ENCODE measurements at places on chromosomes 3 and 15.

DNA sequence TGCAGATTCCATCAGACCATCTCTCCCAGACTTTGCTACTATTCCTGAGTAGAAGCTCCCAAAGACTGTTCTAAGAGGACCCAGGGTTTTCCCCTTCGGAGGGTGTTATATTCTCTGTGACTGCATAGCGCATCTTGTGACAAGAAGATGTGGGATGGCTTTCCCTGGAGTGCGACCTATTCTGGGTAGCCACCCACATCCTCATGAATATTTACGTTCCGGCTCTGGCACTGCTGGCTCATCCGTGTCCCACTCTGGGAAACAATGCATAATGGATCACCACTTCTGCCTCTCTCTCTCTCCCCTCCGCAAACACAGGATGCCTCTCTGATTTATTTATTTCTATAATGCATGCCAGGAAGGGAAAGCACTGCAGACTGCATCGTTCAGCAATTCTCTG is 166.1 kb downstream of the PYDC2 start:
- DNase-seq = no peak

DNA sequence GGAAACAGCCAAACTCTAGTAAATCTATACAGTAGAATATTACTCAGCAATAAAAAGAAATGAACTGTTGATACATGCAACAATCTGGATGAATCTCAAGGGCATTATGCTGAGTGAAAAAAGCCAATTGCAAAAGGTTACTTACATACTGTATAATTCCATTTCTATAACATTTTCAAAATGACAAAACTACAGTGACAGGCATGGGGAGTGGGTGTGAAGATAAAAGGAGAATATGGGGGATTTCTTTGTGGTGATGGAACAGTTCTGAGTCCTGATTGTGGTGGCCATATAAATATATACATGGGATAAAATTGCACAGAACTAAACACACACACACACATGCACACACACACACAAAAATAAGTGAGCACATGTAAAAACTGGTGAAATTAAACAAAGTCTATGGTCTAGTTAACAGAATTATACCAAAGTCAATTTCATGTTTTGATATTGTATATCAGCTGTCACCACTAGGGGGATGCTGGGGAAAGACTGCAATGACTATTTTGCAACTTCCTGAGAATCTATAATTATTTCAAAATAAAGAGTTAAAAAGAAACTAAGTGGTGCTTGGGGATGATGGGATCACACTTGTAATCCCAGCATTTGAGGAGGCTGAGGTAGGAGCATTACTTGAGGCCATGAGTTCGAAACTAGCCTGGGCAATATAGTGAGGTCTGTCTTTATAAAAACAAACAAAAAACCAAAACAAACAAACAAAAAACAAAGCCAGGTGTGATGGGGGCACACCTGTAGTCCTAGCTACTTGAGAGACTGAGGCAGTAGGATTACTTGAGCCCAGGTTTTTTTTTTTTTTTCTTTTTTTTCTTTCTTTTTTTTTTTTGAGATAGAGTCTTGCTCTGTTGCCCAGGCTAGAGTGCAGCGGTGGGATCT is 66.0 kb downstream of the SPTSSB start:
- no peak for DNase-seq

DNA sequence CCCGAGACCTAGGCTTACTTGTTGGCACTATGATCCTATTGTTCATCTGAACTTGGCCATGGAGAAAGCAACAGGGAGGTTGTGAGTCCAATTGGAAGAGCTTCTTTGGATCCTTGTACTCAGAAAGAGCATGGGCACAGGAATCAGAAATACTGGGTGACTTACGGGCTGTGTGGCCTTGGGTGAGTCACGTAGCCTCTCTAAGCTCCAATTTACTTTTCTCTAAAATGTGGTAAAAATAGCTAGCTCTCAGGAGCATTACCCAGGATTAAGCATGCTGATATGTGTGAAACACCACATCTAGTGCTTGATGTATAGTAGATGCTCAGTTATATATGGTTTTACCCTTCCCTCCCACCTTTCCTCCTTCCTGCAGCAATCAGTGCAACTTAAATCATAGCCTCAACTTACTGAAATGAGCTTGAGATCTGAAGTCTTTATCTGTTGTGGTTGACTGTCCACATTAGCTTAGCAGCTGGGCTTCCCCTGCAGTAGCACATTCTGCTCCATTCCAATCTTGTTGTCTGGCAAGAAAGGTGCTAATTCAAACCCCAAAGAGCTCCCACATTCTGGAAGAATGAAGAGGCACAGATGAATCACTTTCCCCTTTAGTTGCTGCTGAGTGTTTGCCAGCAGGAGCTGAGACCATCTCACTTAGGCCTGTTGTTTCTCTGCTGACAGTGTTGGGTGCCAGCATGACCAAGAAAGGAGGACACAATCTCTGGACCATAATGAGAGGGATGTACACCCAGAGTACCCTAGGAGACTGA is 299.1 kb upstream of the TRIM42 start:
- no peak for DNase-seq

DNA sequence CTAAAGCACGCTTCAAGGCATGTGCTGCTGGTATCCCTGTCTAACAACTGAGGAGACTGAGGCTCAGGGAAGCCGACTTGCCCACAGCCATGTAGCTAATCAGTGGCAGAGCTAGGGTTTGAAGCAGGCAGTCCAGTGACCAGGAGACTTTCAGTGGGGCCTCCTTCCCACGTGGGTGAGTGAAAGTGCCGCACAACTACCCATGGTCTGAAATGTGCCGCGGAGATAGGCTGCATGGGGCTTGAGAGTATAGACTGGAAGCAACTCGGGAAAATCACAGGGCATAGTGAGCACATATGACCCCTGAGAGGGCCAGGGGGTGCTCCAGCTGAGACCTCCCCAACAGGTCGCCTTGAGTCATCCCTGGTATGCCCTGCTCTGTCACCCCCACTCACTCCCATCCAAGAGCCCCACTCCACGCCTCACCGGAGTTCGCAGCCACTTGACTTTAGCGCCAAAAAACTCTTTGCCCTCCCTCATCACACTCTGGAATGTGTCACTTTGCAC is 19.1 kb downstream of the FAM174B start:
- no peak for DNase-seq

DNA sequence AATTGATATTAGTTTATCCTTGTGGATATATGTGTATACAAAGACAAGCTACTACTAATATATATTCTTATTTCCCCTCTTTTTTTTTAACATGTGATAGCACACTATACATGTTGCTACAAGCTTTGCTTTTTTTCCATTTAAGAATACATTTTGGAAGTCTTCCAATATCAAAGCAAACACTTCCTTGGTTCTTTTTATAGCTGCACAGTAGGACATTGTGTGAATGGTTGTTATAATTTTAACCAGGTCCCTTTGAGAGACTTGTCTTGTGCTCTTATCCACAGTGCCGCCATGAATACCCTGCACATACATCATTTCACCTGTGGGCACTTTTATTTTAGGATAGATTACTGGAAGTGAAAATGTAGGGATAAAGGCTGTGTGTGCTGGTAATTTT is 88.7 kb downstream of the CACNA2D3 start:
- no peak for DNase-seq

- DNase-seq = no peak
These were observed 227.8 kb upstream of the LYSMD4 start for GRCh38 chr15:99961011-99961441.

- DNase-seq = no peak
These were observed 6.4 kb downstream of the WDR5B start for GRCh38 chr3:122409446-122409845.

GRCh38 chr3:183082355-183082915 is 16.9 kb downstream of the MCCC1 start:
- DNase-seq = no peak

GRCh38 chr15:75349851-75350588 is 3.2 kb downstream of the NEIL1 start:
- DNase-seq = no peak

DNA sequence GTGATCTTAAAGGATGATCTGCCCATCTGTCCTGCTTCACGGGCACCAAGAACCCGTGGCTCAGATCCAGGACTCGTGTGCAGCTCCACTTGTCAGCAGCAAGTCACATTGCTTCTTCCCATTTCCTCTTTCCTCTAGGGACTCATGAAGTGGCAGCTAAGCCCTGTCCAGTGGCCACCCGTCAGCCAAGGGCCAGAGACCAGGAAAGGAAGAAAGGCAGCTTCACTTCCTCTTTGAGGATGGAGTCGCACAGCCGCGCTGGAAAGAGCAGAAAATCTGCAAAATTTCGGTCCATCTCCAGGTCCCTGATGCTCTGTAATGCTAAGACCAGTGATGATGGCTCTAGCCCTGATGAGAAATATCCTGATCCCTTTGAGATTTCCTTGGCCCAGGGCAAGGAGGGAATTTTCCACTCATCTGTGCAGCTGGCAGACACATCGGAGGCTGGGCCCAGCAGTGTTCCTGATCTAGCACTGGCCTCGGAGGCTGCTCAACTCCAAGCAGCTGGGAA is 28.5 kb downstream of the IL16 start:
- no peak for DNase-seq
